ENCODE measurements at places on chromosomes 2 and 18. TPM values are rescaled to one million over a fixed set of nuclear protein-coding genes. Genes with fewer than 3 reads are reported as not detected.

MAB21L4 gene
- not detected for total RNA-seq

- H3K36me3 ChIP-seq = no peaks in the 10 kb centered on the region
- no peak overlapping the region for H3K27ac ChIP-seq
- H3K4me1 ChIP-seq = no peaks in the 10 kb centered on the region
Measured at GRCh38 chr18:72652990-72653593, 109.0 kb upstream of the CBLN2 start.

- no peaks in the 10 kb centered on the region for H3K27me3 ChIP-seq
- DNase-seq = no peak
- no peaks in the 10 kb centered on the region for H3K36me3 ChIP-seq
- H3K4me1 ChIP-seq = peaks cover 17% of the 10 kb centered on the region
- H3K4me3 ChIP-seq = peak overlapping the region; percentile 94
Measured at GRCh38 chr2:232549655-232550353, 553 bp downstream of the TIGD1 start.

- no peak overlapping the region for H3K4me3 ChIP-seq
- H3K4me1 ChIP-seq = no peaks in the 10 kb centered on the region
- H3K27ac ChIP-seq = no peak overlapping the region
- no peaks in the 10 kb centered on the region for H3K36me3 ChIP-seq
Measured at GRCh38 chr2:205483095-205483494, 199.2 kb upstream of the NRP2 start.

GRCh38 chr2:102065675-102066252 is 74.0 kb downstream of the IL1R2 start:
- H3K4me3 ChIP-seq = no peak overlapping the region
- peak overlapping the region; percentile 99 for H3K27ac ChIP-seq
- H3K36me3 ChIP-seq = no peaks in the 10 kb centered on the region
- no peak for DNase-seq
- H3K27me3 ChIP-seq = no peaks in the 10 kb centered on the region

FBXO41 gene
- 3.5 TPM for total RNA-seq

DNA sequence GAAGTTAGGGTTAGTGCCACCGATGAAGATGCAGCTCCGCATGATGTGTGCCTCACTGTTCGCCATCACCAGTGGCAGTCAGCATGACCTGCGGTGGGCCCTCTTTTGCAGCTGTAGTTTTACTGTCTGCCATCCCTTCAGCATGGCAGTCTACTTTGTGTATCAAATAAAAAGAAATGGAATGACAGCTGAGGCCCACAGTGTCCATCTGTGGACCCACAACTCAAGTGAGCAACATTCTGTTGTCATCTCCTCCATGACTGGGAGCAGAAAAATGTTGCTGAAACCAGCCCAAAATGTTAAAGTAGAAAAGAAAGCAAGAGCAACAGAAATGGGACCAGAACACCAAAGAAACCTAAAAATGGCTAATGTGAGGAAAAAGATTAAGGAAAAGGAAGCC is 128.7 kb downstream of the MEP1B start:
- H3K27me3 ChIP-seq = no peaks in the 10 kb centered on the region
- H3K27ac ChIP-seq = no peak overlapping the region
- H3K4me1 ChIP-seq = no peaks in the 10 kb centered on the region
- H3K4me3 ChIP-seq = no peak overlapping the region
- no peak for DNase-seq
- no peaks in the 10 kb centered on the region for H3K36me3 ChIP-seq

GRCh38 chr2:187689372-187689771 is 135.1 kb upstream of the TFPI start:
- no peak for DNase-seq
- no peaks in the 10 kb centered on the region for H3K27me3 ChIP-seq

DNA sequence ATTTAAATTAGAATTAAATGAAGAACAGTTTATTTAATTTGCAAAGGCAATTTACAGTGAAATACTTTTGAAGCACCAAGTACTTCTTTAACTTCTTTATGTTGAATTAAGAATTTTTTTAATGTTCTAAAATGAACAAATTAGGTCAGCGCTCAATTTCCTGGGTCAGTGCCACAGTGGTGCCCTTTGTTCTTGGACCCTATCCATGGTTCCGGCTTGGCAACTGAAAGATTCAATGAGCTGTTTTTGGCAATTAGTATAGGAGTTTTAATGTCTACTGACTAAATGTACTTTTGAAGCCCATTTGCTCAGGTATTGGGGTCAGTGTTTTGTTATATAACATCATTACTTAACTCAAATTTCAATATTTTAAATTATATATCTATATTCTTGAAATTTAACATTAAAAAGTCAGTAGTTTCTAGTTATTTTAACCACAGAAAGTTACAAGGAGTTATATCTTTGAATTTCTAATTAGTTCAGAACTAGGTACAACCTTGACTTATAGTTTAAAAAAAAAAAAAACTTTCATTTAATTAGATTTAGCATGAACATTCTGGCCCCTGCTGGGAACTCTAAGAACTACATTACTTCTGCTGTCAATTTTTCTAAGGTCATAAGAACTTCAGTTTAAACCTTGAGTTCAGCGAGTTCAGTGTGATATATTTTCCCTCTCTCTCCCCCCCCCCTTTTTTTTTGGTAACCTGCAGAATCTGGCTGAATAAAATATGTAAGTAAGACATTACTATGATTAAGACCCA is 7.6 kb upstream of the MSTN start:
- no peaks in the 10 kb centered on the region for H3K36me3 ChIP-seq
- no peak overlapping the region for H3K27ac ChIP-seq
- no peak overlapping the region for H3K4me3 ChIP-seq

DNA sequence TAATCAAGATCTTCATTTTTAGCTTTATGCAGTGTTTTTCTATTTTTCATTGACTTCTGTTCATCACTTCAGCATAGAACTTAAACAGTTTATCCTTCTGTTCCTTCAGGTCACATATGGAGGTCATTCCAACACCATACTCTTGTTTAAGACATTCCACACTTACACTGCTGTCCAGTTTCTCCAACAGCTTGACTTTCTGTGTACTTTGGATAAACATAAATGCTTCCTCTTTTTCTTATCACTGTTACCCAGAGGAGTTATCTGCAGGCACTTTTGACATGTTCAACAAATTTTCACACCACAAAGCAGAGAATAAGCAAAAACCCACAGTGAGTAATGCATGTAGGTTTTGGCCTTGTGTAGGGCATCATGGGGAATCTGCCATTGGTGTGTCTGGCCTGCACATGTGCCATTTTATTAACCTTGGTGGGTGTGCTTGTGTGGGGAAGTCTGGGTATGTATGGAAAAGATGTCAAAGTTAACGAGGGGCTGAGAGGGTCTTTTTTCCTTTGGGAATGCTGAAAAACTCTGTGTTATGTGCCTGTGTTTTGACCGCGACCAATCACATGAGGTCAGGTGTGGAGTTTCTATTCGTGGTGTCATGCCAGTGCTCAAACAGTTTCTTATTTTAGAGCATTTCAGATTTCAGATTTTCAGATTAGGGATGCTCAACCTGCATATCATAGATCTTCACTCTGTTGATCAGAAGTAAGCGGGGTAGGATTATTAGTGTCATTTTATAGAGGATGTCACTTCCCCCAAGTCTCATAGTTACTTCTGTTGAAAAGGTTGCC is 53.9 kb upstream of the ACVR1 start:
- no peaks in the 10 kb centered on the region for H3K27me3 ChIP-seq
- H3K36me3 ChIP-seq = no peaks in the 10 kb centered on the region
- no peak overlapping the region for H3K27ac ChIP-seq

DNA sequence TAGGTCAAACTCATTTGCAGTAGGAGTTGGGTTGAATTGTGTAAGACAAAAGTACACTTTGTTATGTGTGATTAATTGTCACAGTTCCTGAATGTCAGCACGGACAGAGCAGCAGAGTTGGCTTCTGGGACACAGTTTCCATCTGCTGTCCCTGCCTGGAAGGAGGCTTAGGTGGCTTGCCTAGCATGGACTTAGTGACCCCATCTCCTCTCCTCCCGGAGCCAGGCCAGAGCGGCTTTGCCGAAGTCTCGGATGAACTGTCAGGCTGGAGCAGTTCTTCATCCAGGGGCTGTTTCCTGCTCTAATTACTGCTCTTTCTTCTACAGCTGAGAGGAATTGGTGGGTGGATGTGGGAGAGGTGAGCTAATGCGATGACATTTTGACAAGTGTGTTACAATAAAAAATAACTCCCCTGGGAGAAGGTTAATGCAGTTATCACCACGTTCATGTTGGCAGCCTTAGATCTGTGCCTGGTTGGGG is 102.0 kb downstream of the SH3RF3 start:
- peak overlapping the region; percentile 4 for H3K27ac ChIP-seq
- H3K4me1 ChIP-seq = peaks cover 20% of the 10 kb centered on the region
- H3K36me3 ChIP-seq = no peaks in the 10 kb centered on the region
- H3K4me3 ChIP-seq = peak overlapping the region; percentile 6

DNA sequence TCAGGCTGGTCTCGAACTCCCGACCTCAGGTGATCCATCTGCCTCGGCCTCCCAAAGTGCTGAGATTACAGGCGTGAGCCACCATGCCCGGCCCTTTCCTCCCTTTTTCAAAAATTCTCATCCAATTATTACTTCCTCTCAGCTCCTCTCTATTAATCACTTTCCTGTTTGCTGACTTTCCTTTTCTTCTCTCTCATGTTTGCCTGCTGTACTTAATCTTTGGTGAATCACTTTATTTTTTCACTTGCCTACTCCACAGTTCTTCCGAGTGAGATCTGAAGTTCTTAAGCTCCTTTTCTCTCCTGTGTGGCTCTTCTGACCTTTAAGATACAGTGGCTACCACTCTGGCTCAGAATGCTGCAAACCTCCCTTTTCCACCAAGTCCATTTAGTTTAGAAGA is 126.3 kb upstream of the SERTAD2 start:
- no peaks in the 10 kb centered on the region for H3K27me3 ChIP-seq
- no peak overlapping the region for H3K4me3 ChIP-seq

MROH2A gene
- not detected for total RNA-seq

DOCK10 gene
- total RNA-seq = 53.0 TPM

DNA sequence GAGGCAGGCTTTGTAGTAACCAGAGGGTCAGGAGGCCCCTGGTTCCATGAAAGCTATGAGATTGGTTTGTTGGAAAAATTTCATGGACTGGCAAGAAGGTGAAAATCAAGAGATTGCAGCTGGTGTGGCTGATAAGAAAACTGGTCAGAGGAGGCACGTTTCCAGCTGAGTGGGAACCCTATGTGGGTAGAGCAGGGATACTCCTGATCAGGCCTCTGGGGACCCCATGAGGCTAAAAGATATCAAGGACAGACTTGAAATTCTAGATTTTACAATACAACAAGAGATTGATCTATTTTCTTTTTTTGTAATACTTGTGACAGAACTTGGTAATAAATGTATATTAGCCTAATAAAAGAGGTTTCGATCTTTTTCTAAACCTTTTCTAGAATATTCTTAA is 1615.1 kb downstream of the DPP10 start:
- H3K36me3 ChIP-seq = no peaks in the 10 kb centered on the region
- H3K4me3 ChIP-seq = no peak overlapping the region
- H3K27me3 ChIP-seq = no peaks in the 10 kb centered on the region
- H3K4me1 ChIP-seq = no peaks in the 10 kb centered on the region

KANSL3 gene
- 60.2 TPM for total RNA-seq

CRYGD gene
- not detected for total RNA-seq

DNA sequence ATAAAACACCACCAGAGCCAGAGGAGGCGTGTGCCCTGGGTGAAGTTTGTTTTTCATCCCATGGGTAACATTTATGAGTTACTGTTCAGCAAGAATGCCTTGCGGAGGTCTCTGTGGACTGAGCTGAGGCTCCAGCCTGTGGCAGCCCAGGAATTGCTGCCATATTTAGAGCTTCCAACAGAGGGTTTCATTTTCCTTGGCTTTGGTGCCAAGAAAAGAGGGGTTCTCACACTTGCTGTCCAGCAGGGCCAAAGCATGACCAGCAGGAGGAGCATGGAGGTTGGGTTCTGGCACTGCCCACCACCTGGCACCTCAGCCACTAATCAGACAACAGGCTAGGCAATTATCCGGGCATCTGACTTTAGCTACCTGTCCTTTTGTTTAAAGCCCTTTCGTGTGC is 36.7 kb downstream of the EPAS1 start:
- peak overlapping the region; percentile 65 for H3K4me3 ChIP-seq
- no peak for DNase-seq
- H3K36me3 ChIP-seq = no peaks in the 10 kb centered on the region
- H3K27ac ChIP-seq = peak overlapping the region; percentile 88
- peaks cover 95% of the 10 kb centered on the region for H3K4me1 ChIP-seq
- no peaks in the 10 kb centered on the region for H3K27me3 ChIP-seq

LAMA3 gene
- 34.2 TPM for total RNA-seq

DNA sequence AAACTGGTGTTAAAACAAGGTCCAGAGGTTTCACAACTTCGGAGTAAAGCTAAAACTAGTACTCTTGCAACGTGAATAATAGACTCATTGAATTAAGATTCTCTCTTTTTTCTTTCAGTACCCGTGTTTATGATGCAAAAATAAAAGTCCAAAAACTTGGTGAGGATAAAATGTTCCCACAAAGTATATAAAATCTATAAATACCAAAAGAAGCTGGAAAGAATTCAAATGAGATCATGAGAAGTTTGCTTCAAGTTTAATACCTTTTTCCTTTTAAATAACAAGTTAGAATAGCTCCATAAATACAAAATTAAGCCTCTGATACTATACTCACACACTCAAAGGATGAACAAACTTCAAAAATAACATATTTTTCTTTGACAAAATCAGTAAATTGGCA is 34.0 kb downstream of the METTL4 start:
- no peak overlapping the region for H3K4me3 ChIP-seq
- peaks cover 24% of the 10 kb centered on the region for H3K4me1 ChIP-seq
- no peak for DNase-seq
- no peaks in the 10 kb centered on the region for H3K27me3 ChIP-seq
- peak overlapping the region; percentile 16 for H3K27ac ChIP-seq
- H3K36me3 ChIP-seq = no peaks in the 10 kb centered on the region

GREB1L gene
- total RNA-seq = 12.7 TPM

- no peak overlapping the region for H3K4me3 ChIP-seq
- no peak for DNase-seq
- H3K4me1 ChIP-seq = no peaks in the 10 kb centered on the region
- no peaks in the 10 kb centered on the region for H3K27me3 ChIP-seq
Measured at GRCh38 chr18:55110436-55110835, 151.2 kb upstream of the CCDC68 start.

DNA sequence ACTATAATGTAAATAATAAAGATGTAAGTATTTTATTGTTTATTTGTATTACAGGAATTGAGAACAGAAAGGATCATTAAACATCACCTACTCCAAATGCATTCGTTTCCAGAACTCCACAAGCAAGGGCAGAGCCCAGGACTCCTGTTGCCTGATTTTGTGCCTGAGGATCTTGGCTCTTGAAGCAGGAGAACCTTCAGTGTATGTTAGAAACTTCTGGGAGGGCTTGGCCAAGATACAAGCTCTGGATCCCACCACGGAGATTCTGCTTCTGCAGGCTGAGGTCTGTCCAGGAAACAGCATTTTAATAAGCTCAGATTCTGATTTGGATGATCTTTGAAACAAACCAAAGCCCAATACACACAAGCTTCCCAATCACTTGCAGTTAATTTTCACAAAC is 142.4 kb upstream of the SOX11 start:
- H3K4me1 ChIP-seq = no peaks in the 10 kb centered on the region
- H3K27me3 ChIP-seq = no peaks in the 10 kb centered on the region
- H3K4me3 ChIP-seq = no peak overlapping the region
- no peak for DNase-seq

- H3K4me3 ChIP-seq = no peak overlapping the region
- H3K27ac ChIP-seq = no peak overlapping the region
- no peaks in the 10 kb centered on the region for H3K36me3 ChIP-seq
- H3K27me3 ChIP-seq = no peaks in the 10 kb centered on the region
- H3K4me1 ChIP-seq = no peaks in the 10 kb centered on the region
Measured at GRCh38 chr18:49745045-49746014, 68.0 kb downstream of the ACAA2 start.

Data from thoracic aorta (tissue), 2 donors.